ENCODE measurements at places on chromosomes 13 and 19.

DNA sequence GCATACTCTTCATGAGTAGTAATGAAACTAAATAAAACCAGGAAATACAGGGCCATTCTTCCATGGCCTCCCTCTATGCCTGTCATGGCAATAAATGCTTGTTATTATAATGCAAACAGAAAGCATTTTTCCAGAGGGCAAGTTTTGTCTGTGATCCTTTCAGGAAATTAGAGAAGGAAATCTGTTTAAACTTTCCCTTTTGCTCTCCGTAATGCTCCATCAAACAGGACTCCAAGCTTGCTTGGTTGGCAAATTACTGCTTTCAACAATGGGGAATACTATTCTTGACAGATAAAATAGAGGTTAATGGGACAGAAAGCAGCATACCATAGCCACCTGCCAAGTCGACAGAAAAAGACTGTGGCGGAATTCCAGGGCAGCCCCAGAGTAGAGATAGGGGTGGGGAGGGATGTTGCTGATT is 252.5 kb downstream of the LHFPL6 start:
- no peak for DNase-seq

DNA sequence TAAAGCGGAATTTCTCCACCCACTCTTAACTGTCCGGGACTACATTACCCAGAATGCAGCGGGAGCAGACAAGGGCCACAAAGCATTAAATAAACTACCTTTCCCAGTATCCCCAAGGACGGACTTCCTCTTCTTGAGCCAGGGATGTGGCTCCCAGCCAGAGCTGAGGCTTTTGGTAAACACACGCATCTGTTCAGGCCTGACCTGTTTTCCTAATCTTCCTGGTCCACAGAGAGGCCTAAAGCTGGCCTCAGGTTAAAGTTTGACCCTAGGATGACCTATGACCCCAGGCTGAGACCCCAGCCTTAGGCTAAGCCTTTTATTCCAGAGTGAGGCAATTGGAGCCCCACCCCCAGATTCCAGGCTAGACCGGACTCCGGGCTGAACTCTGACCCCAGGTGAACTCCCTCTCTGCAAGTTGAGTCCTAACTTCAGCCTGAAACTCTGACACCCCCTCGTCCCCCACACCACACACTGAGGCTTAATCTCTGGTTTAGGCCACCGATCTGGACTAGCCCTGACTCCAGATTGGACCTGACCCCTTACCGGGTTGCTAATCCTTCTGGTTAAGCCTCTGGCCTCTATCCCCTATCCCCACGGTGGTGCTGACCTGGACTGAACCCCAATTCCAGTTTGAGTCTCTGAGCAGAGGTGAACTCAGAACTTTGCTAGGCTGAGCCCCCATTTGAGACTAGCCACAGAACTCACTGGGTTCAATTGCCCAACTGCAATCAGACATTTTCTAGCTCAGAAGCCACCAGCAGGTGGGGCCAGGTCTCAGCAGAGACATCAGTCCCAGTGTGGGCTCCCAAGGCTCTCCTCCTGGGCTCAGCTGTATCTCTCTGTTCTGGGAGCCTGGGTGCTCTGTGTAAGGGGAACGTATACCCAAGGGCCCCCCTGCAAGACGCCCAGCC is 750 bp upstream of the GPR108 start:
- DNase-seq, result peak; percentile 59

DNA sequence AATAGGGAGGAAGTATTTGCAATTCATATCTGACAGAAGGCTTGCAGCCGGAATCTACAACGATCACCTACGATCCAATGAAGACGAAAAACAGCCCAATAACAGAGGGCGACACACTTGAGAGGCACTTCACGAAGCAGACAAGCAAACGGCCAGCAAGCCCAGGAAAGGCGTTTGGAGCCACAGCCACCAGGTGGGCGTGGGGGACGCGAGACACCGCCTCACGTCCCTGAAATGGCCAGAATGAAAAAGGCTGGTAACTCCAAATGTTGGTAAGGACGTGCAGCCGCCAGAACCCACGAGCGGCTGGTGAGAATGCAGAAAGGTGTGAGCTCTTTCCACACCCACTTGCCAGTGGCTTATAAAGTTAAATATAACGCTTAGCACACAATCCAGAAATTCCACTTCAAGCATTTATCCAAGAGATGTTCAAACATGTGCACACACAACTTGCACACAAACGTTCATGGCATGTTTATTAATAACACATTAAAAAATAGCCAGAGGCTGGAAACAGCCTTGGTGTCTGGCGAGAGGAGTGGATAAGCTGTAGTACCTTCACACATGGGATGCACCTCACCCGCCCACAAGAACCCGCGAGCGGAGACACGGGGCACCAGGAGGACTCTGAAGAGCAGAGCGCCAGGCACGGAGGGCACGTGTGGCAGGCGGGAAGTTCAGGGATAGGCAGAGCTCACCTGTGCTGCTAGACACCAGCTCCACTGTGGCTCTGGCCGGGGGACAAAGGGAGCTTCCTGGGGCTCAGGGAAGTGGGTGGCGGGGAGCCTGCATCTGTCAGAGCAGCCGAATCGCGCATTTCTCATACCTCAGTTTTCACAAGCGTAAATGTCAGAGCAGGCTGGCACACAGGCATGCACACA is 89.3 kb downstream of the SPACA7 start:
- DNase-seq, result no peak

DNA sequence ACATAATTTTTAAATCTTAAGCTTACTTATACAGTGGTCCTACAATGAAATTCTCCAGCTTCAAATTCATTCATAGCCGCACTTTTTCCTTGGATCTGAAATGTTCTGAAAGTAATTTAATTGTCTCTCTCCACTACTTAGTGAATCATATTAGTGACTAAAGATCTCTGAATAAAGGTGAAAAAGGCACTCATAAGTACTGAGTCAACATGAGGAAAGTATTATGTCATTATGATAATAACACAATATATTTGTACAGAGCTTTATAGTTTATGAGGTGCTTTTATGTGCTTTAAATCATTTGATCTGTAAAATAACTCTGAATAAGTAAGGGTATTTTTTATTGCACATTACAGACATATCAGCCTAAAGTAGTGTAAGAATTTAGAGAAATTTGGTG is 628.2 kb upstream of the SLITRK5 start:
- DNase-seq, result no peak

- DNase-seq, result no peak
Observed at GRCh38 chr19:13962699-13963602, 10.6 kb downstream of the DCAF15 start.

GRCh38 chr13:99380921-99381645 is 73.9 kb upstream of the GPR183 start:
- no peak for DNase-seq

- DNase-seq, result no peak
Observed at GRCh38 chr13:48132961-48133360, 38.1 kb upstream of the MED4 start.

- DNase-seq, result no peak
Observed at GRCh38 chr13:113527272-113527958, 36.9 kb upstream of the DCUN1D2 start.
